Sigmoid colon (tissue), 7 donors: ENCODE measurements at places on chromosomes 13 and 19. TPM values are rescaled to one million over a fixed set of nuclear protein-coding genes. Genes with fewer than 3 reads are reported as not detected.

GRCh38 chr13:95426631-95427030 lies 125.4 kb upstream of the ABCC4 start:
- H3K27ac ChIP-seq: no peak overlapping the region
- H3K27me3 ChIP-seq: no peaks in the 10 kb centered on the region
- no peaks in the 10 kb centered on the region for H3K36me3 ChIP-seq
- no peaks in the 10 kb centered on the region for H3K4me1 ChIP-seq

DNA sequence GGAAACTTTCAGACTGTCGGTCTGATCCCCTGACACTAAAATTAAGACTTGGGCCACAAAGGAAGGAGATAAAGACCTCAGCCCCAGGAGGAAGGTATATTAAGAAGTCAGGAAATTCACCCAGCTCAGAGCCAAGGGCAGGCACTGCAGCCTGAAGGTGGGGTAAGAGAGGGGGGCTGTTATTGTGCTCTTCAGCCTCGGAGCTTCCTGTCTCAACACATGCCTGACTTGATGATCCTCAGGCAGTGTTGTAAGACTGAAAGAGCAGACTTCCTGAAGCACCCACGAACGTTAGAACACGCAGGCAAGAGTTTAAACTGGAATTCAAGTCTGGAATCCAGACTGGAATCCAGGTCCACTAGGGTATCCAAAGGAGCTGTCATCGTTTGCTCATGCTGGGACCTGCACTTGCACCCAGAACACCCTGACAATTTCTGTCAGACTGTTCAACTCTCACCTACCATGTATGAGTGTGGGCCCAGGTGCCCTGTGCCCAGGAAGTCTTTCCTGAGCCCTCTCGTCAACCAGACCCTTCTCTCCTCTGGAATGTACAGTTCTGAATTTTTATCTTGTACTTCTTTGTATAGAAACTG lies 10.7 kb upstream of the FLT1 start:
- H3K27ac ChIP-seq: no peak overlapping the region
- no peaks in the 10 kb centered on the region for H3K27me3 ChIP-seq
- no peaks in the 10 kb centered on the region for H3K36me3 ChIP-seq
- no peaks in the 10 kb centered on the region for H3K4me1 ChIP-seq
- no peak for DNase-seq

GRCh38 chr13:60000081-60000480 lies 163.6 kb downstream of the DIAPH3 start:
- H3K4me1 ChIP-seq: no peaks in the 10 kb centered on the region
- H3K27me3 ChIP-seq: no peaks in the 10 kb centered on the region
- H3K27ac ChIP-seq: no peak overlapping the region
- H3K36me3 ChIP-seq: no peaks in the 10 kb centered on the region
- H3K4me3 ChIP-seq: no peak overlapping the region

DNA sequence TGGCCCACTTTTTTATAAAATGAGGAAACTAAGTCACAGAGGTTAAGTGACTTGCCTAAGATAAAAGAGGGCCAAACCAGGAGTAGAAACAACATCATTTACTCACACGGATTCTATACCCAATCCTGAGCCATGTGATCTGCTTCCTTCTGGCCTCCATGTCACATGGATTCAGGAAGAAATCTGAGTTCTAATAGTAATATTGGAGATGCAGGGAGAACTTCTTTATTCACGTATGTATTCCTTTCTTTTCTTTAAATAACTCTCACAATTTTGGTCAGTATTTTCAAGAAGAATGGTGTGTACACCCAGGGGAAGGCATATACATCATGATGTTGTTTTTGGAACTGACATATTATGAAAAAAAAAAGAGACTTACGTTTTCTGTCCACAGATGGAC lies 1.8 kb downstream of the POSTN start:
- peak overlapping the region; percentile 45 for H3K27ac ChIP-seq
- DNase-seq: no peak
- H3K4me1 ChIP-seq: peaks cover 11% of the 10 kb centered on the region
- no peaks in the 10 kb centered on the region for H3K27me3 ChIP-seq

DNA sequence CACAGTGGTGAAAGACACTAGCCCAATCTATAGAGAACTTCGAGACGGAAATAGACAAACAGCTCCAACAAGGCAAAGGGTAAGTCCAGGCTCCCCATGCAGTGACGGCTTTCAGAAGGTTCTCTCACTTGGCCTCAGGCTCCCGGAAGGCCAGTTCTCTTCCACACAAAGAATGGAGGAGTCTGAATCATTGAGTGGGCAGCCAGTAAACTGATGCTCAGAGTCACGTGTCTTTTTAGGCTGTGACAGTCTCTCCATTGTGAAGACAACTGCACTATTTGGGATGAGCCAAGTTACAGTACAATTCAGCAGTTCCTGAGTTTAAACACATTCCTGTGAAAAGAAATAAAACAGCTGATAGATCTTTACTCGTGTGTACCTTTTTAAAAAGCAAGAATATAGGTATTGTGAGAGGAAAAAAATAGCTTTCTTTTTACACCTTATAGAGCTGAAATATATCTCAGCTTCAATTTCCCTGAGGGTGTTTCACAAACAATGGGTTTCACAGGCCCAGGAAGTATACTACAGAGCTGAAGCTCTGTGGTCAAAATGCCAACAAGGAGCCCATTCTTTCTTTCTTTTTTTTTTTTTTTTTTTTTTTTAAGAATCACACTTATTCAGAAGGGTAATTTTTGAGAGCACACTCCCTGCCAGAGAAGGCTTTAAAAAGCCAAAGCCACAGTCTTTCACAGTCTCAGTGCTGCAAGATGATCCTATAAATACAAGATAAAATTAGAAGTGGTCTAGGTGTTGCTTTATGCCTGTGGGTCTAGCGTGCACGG lies 135.1 kb downstream of the FREM2 start:
- H3K36me3 ChIP-seq: no peaks in the 10 kb centered on the region
- H3K4me1 ChIP-seq: peaks cover 43% of the 10 kb centered on the region
- no peak overlapping the region for H3K4me3 ChIP-seq

DNA sequence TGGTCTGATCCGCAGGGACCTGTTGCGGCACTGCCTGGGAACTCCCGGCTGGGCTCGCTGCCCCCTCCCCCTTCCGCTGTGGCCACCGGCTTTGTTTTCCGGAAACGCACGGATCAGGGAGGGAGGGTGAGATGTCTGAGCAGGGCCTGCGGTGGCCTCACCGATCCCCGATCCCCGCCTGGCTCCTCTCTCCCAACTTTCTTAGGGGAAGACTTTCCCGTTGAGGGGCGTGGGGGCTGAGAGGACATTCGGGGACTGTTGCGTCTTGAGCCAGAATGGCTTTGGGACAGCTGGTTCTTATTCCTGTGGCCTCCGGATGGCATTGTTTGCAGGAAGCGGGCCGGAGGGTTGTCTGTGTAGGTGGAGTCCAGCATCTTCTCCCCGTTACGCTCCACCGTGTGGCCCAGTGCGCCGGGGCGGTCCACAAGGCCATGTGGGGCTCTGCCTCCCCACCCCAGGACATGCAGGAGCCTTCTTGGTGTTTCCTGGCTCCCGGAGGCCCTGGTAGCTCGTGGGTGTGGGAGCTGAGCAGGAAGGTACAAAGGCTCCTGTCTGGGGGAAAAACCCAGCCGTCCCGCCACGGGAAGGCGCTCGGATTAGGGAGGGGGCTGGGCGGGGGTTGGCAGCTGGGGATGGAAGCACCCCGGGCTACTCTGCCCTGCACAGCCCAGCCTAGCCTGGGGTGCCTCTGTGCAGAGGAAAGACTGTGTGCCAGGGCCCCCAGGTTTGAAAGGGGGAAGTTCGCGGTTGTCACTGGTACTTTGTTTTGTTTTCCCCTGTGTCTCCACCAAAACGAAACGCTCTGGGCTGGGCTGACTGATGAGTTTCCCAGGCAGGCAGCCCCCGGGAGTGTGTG lies 1.3 kb downstream of the CSNK1G2 start:
- no peaks in the 10 kb centered on the region for H3K36me3 ChIP-seq
- peak overlapping the region; percentile 95 for H3K27ac ChIP-seq
- H3K4me1 ChIP-seq: peaks cover 43% of the 10 kb centered on the region

DNA sequence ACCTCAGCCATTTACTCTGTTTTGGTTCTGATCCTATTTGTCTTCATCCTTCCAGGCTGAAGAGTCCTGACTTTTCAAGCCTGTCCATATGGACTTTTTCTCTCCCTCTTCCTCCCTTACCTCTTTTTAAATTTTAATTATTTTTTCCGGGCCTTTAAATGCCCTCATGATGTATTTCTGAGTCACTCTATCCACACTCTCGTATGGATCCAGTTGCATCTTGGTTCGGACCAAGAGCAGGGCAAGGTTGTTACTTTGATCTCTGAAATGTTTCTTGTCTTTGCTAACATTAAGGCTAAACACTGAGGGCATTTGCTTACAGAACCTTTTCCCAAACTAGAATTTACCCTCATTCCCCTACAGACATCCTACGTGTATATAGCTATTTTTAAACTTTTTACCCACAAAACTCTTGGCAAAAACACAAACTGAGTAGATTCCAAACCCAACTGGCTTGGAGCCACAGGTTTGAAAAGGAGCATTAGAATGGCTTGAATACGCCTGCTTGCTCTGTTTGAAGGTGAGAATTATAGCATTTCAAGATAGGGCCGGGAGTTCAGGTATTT lies 47.4 kb upstream of the SERPINE3 start:
- H3K36me3 ChIP-seq: no peaks in the 10 kb centered on the region
- H3K27me3 ChIP-seq: no peaks in the 10 kb centered on the region
- no peak overlapping the region for H3K4me3 ChIP-seq
- H3K27ac ChIP-seq: peak overlapping the region; percentile 74

- no peaks in the 10 kb centered on the region for H3K36me3 ChIP-seq
- no peak overlapping the region for H3K27ac ChIP-seq
- H3K27me3 ChIP-seq: no peaks in the 10 kb centered on the region
- H3K4me3 ChIP-seq: no peak overlapping the region
Measured at GRCh38 chr13:100530671-100531213, 57.8 kb downstream of the GGACT start.

DNA sequence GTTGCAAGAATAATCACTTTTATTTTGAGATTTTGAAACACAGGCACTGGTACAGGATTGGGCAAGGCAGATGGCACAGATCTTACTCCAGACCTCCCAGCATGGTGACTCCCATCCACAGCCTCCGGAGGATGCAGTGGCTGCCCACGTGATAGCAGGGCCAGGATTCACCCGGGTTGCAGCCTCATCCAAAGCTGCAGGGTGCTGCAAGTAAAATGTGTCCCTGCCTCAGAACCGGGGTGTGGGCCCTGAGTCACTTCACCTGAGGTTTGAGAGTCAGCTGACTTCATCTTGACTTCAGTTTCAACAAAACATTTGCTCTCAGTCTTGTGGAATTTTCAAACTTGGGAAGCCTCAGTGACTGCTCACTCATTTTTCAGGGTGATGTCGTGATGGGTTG lies 201.9 kb downstream of the FGF9 start:
- H3K4me3 ChIP-seq: no peak overlapping the region
- no peaks in the 10 kb centered on the region for H3K4me1 ChIP-seq
- DNase-seq: no peak
- no peaks in the 10 kb centered on the region for H3K27me3 ChIP-seq
- no peak overlapping the region for H3K27ac ChIP-seq

- H3K4me1 ChIP-seq: no peaks in the 10 kb centered on the region
- DNase-seq: no peak
- H3K27me3 ChIP-seq: no peaks in the 10 kb centered on the region
- no peak overlapping the region for H3K27ac ChIP-seq
- H3K36me3 ChIP-seq: no peaks in the 10 kb centered on the region
Measured at GRCh38 chr13:50798923-50799322, 44.6 kb downstream of the DLEU7 start.

GRCh38 chr19:46056536-46056935 lies 15.7 kb upstream of the IGFL4 start:
- no peaks in the 10 kb centered on the region for H3K36me3 ChIP-seq
- H3K27me3 ChIP-seq: no peaks in the 10 kb centered on the region
- no peak for DNase-seq
- H3K27ac ChIP-seq: no peak overlapping the region

- no peak overlapping the region for H3K27ac ChIP-seq
- no peaks in the 10 kb centered on the region for H3K4me1 ChIP-seq
- no peak for DNase-seq
Measured at GRCh38 chr13:26050568-26051230, 1.1 kb downstream of the SHISA2 start.

DNA sequence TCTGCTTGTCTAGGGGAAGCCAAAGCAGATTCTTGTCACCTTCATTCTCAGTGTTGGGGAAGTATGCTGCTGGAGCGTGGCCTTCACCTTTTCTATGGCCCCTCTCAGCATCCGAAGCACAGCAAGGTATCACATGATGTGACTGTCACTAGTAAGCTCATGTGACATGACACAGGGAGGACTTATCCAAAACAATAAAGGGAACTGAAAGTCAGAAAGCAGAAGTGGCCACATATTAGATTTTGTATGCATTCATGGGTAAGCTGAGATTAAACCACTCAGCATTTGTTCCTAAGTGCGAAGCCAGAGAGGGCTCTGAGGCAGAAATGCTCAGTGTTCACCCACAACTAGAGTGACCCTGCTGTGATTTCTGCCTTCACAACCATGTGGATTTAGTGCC lies 72.8 kb upstream of the PCDH8 start:
- H3K4me1 ChIP-seq: no peaks in the 10 kb centered on the region
- DNase-seq: no peak
- H3K4me3 ChIP-seq: no peak overlapping the region
- H3K27ac ChIP-seq: no peak overlapping the region
- H3K36me3 ChIP-seq: no peaks in the 10 kb centered on the region

- peaks cover 8% of the 10 kb centered on the region for H3K36me3 ChIP-seq
- H3K4me1 ChIP-seq: peaks cover 20% of the 10 kb centered on the region
- no peaks in the 10 kb centered on the region for H3K27me3 ChIP-seq
- H3K27ac ChIP-seq: no peak overlapping the region
- H3K4me3 ChIP-seq: peak overlapping the region; percentile 1
Measured at GRCh38 chr19:5048091-5048726, 79.3 kb downstream of the KDM4B start.

DNA sequence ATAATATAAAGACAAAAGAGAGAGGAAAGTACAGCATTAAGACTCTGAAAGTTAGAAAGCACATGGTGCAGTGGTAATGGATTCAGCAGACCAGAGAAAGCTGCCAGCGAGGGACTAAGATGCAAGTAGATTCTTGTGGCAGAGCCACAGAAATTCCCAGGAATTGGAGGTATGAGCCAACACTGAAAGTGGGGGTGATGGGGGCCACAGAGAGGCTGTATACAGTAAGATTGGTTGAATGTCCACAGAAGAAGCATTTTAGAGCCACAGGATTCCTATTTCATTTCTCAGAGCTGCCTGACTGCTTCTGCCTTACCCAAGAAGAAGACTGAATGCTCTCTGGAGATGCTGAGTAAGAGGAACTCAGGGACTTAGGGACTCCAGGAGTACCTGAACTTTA lies 295.0 kb downstream of the LMO7 start:
- no peak overlapping the region for H3K27ac ChIP-seq
- no peaks in the 10 kb centered on the region for H3K4me1 ChIP-seq
- H3K4me3 ChIP-seq: no peak overlapping the region
- no peaks in the 10 kb centered on the region for H3K27me3 ChIP-seq

- H3K27ac ChIP-seq: no peak overlapping the region
- H3K36me3 ChIP-seq: peaks cover 31% of the 10 kb centered on the region
- no peaks in the 10 kb centered on the region for H3K4me1 ChIP-seq
- no peaks in the 10 kb centered on the region for H3K27me3 ChIP-seq
Measured at GRCh38 chr13:113623491-113624234, 34.3 kb downstream of the ATP4B start.

NUCB1 gene
- 153 TPM for total RNA-seq

ALOX5AP gene
- total RNA-seq: 24.8 TPM

BIVM gene
- 26.8 TPM for total RNA-seq

ZNF560 gene
- total RNA-seq: not detected
